Left lung (tissue), 14 donors: ENCODE measurements at places on chromosomes 2 and 18. TPM values are rescaled to one million over a fixed set of nuclear protein-coding genes. Genes with fewer than 3 reads are reported as not detected.
A peak's percentile ranks its signal among the peaks of the same experiment; 100 is the strongest.

- no peaks in the 10 kb centered on the region for H3K36me3 ChIP-seq
- no peak overlapping the region for H3K27ac ChIP-seq
- no peak for DNase-seq
- no peaks in the 10 kb centered on the region for H3K27me3 ChIP-seq
- no peak overlapping the region for H3K4me3 ChIP-seq
Measured at GRCh38 chr18:28284132-28284531, 107.2 kb upstream of the CDH2 start.

- DNase-seq: no peak
- no peaks in the 10 kb centered on the region for H3K27me3 ChIP-seq
- no peak overlapping the region for H3K4me3 ChIP-seq
Measured at GRCh38 chr2:136175466-136175865, 57.5 kb upstream of the CXCR4 start.

DNA sequence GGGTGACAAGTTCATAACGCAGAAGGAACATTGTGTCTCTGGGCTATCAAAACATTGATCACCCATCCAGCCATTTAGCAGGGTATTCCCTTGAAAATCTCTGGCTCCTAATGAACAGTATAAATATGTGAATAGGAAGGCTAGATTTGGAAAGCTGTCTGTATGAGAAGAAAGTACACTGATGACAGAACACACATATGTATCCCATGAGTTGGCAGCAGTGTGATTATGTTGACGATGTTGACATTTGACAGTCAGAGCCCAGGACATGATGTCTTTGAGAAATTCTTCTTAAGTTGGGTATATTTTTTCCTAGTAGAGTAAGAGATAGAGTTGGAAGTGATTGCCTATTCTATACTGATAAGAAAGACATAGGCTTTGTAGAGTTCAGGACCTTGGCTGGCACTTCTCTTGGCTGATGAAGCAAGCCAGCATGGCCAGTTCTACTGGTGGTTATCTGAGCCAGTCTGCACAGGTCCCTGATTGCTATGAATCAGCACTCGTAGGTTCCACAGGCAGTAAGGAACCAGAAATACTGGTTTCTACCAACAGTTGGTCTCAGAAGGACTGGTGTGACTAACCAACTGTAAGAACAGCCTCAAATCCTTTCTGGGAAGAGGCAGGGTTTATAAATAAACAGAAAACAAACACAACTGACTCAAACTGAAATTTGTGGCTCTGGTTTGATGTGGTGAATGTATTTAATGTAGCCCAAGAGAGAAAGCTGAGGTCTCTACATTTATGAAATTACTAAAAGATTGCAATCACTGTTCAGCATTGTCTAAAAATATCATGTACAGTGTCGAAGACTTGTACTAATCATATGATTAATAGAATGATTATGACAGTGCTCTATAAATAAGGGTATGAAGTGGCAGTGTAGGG is 43.9 kb upstream of the RAPH1 start:
- no peaks in the 10 kb centered on the region for H3K36me3 ChIP-seq
- H3K4me1 ChIP-seq: peaks cover 27% of the 10 kb centered on the region
- peak; percentile 62 for DNase-seq
- peak overlapping the region; percentile 31 for H3K27ac ChIP-seq

Gene CNGA3
- 0.10 TPM for total RNA-seq

Gene IL18R1
- 35.6 TPM for total RNA-seq

Gene RNF144A
- total RNA-seq: 11.4 TPM

Gene GALR1
- total RNA-seq: not detected

Gene TLX2
- not detected for total RNA-seq
